Urothelium cell line (cell line): ENCODE measurements at places on chromosomes 11 and 22.

DNA sequence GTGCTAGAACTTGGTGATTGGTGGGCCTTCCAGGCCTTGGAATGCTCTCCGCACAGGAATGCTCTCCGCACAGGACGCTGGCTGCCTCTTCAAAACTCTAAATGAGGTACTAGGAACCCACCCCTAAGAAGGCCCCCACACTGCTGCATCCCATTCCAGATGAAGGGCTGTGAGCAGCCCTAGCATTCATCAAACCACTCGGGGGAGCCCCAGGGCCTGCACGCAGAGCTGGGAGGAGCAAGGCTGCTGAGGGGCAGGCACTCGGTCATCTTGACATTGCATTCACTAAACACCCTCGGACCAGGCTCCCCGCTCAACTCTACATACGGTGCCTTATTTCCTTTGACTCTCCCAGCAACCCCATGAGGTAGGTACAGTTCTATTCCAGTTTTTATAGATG is 49.2 kb upstream of the EMID1 start:
- no peak for DNase-seq

- DNase-seq = no peak
Measured at GRCh38 chr11:88208745-88209144, 33.5 kb upstream of the RAB38 start.

DNA sequence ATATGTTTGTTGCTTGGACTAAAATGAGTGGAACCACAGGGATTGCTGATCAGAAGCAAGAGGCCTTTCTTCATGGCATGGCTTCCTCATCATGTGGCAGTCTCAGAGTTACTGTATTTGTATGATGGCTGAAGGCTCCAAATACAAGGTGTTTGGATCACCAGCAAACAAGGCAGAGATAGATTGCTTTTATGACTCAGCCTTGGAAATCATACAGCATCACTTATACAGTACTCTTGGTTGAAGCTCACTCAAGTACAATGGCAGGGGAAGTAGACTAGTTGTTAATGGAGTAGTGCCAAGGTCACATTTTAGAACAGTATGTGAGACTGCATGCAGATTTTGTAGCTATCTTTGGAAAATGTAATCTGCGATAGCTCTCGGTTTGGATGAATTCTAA is 16.6 kb downstream of the CAPRIN1 start:
- DNase-seq = no peak

- DNase-seq = no peak
Measured at GRCh38 chr22:24893341-24894070, 53.0 kb downstream of the LHFPL7 start.

DNA sequence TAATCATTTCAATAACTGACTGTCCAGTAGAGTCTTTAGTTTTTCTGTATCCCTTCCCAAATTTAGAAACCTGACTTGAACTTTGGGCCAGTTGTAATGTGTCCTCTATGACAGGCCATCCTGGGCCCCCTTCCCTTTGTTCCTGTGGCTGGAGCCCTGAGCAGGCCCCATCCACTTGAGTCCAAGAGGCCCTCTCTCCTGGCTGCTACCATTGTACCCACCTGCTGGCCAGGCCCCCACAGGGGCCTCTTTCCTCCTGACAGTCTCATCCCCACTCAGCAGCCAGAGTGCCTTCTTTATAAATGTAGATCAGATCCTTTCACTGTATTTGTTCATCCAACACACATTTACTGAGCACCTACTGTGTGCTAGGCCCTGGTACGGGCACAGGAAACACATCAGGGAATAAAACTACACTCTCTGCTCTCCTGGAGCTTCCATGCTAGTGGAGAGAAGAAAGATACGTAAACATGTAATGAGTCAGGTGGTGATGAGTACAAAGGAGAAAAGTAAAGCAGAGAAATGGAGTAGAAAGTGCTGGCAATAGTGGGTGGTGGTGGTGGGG is 2.7 kb upstream of the LRP5 start:
- no peak for DNase-seq

- DNase-seq = peak; percentile 75
Measured at GRCh38 chr11:120057595-120058581, 80.0 kb downstream of the TRIM29 start.

DNA sequence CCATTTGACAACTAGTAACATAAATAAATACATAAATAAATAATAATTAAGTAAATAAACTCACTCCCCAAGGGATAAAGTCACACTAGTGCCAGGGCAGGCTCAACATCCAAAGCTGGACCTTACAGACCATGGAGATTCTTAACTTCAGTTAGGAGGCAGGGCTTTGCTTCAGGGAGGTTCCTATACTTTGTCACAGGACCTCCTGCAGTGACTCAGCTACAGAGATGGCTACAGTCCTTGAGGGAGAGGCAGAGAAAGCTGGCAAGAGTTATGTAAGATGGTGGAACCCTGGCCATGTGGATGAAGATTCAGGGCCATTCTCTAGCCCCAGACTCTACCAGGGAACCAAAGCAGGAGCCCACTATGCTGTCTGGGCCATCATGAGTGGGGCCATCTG is 74.1 kb upstream of the CADM1 start:
- peak; percentile 25 for DNase-seq

- DNase-seq = no peak
Measured at GRCh38 chr11:119236891-119237290, 30.8 kb downstream of the CBL start.

DNA sequence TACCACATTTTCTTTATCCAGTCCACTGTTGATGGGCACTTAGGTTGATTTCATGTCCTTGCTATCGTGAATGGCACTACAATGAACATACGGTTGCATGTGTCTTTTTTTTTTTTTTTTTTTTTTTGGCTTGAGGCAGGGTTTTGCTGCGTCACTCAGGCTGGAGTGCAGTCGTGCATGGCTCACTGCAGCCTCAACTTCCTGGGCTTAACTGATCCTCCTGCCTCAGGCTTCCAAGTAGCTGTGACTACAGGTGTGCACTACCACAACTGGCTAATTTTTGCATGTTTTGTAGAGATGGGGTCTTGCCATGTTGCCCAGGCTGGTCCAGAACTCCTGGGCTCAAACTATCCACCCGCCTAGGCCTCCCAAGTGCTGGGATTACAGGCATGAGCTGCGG is 1.5 kb upstream of the CCDC90B start:
- no peak for DNase-seq

- no peak for DNase-seq
Measured at GRCh38 chr22:32202161-32202538, 2.7 kb downstream of the RFPL2 start.

DNA sequence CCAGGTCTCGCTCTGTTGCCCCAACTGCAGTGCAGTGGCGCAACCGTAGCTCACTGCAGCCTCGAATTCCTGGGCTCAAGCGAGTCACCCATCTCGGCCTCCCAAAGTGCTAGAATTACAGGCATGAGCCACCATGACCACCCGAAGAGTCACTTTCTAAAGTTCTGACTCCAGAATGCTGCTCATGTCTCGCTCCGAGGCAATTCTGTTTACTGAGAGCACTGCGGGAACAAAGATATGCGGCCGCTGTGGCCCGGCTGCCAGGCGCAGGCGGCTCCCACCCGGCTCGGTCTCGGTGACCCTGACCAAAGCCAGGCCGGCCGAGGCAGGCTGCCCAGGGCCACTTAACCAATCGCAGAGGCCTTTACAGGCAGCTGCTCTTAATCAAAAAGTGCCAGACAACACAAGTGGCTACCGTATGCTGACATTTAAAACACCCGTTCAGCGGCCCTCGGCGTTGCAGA is 78.7 kb downstream of the PHF21B start:
- no peak for DNase-seq

DNA sequence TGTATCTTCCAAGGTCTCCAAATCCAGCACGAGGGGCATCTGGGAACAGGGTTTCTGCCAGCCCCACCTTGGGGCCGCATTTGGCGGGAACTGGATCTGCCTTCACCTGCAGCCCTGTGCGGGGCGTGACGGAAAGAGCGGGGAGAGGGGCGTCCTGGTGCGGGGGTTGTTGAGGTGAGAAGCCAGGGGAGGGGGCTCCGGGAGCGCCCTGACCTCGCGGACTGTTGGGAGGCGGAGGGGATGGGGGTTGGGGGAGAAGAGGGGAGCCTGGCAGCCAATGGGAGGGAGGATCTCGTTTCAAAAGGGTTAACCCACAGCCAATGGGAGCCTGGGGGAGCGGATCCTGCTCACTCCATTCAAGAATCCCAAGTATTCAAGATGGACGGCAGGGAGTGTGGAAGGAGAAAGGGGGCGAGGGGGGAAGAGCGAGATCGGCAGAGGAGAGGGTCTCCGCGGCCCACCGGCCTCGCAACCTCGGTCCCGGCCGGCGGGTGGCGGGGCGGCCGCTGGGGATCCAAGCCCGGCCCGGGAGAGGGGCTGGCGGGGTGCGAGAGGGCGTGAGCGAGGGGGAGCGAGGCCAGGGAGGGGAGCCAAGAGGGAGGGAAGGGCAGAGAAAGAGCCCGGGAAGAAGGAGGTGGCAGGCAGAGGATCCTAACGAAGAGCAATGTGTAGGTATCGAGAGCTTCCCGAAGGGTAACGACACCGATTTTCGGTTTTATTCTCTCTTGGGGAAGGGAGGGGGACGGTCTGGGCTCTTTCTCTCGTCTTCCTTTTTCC is 11.5 kb downstream of the YPEL4 start:
- peak; percentile 96 for DNase-seq

DNA sequence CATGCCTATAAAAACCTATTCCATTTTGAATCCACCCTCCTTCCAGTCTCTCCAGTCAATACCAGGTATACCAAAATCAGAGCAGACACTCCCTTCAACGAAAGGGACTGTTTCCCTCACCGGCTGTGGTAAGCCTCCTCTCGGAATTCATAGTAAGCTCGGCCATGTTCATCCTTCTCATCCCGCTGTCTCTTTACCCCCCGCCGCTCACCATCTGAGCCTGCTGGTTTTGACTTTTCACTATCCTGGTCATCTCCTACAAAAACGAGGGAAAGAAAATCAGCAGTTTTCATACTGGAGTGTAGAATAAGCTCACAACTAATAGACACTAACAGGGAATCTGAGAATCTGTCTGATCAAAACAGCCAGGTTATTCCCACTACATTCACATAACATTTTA is 3.1 kb downstream of the HNRNPUL2 start:
- no peak for DNase-seq

- DNase-seq = no peak
Measured at GRCh38 chr22:26631282-26631681, 9.5 kb downstream of the CRYBA4 start.

- peak; percentile 74 for DNase-seq
Measured at GRCh38 chr11:67053896-67054329, 2.7 kb upstream of the RHOD start.

DNA sequence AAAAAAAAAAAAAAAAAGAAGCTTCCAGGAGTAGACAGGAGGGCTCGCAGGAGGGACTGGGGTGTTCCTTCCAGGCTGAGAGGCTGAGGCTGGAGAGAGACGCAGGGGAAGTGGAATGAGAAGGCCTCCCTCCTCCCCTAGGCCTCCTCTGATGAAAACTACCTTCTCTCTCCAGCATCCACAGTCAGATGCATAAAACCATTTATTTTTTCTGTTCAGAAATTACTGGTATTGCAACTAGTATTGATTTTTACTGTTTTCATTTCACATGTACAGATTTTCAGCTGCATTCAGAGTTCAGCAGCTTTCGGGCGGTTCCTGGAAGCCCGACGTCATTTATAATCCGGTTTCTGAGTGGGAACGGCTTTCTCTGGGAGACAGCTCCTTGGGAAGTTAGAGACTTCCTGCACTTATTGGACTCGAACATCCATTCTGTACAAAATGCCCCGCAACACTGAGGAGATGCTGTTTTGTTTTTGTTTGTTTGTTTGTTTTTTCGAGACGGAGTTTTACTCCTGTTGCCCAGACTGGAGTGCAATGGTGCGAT is 6.9 kb upstream of the NFAM1 start:
- no peak for DNase-seq

GRCh38 chr11:69137151-69137844 is 18.4 kb upstream of the SMIM38 start:
- no peak for DNase-seq

- no peak for DNase-seq
Measured at GRCh38 chr11:86811637-86812321, 11.4 kb downstream of the PRSS23 start.

- no peak for DNase-seq
Measured at GRCh38 chr22:40054486-40054885, 59.7 kb downstream of the FAM83F start.

- DNase-seq = no peak
Measured at GRCh38 chr11:25057861-25058260, 561.0 kb downstream of the LUZP2 start.

- no peak for DNase-seq
Measured at GRCh38 chr11:83456566-83456965, 170.4 kb upstream of the CCDC90B start.

DNA sequence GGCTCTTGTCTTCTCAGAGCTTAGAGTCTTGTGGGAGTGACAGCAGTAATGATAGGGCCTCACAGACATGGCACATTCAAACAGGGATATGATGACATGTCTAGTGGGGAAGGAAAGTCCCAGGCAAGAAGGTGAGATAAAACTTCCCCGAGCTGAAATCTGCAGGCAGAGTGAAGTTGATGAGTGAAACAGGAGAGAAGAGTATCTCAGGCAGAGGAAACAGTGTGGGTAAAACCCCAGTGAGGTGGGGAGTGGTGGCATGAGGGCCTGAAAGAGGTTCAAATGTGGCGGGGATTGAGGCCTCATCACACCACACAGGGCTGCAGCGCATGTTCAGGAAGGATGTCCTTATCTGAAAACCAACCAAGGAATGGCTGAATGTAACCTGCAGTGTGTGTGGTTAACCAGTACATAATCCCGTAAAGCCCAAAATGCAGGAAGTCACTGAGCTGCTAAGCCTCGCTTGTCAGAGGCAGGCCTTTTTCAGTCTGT is 153.8 kb upstream of the E2F8 start:
- DNase-seq = no peak

GRCh38 chr22:20546541-20546950 is 39.1 kb downstream of the MED15 start:
- no peak for DNase-seq

DNA sequence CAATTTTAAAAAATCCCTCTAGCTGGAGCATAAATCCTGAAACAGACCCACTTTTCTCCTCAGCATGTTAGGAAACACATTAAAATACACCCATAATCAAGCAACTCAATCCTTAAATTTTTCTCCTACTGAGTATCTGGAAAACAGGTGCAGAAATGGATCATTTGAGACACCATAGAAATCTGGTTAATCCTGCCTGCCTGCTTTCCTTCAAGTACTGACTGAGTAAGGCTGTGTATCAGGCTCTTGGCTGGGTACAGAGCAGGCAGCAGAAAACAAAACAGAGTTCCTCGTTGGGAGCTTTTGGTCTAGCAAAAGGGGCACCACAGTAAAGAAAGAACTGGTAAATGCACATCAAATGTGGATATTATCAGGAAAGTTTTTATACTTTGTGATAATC is 1.9 kb downstream of the KCNQ1OT1 start:
- no peak for DNase-seq

GRCh38 chr11:114348200-114349191 is 51.8 kb downstream of the C11orf71 start:
- no peak for DNase-seq
